Stimulated activated CD4-positive, alpha-beta T cell treated with anti-CD3 and anti-CD28 coated beads, Interleukin-2, amount 100 ng/mL, for 48 hours (primary cell): ENCODE measurements at places on chromosomes 1 and 21.
A peak's percentile ranks its signal among the peaks of the same experiment; 100 is the strongest.

- DNase-seq, result no peak
Measured at GRCh38 chr1:38919130-38919529, 22.5 kb downstream of the RHBDL2 start.

DNA sequence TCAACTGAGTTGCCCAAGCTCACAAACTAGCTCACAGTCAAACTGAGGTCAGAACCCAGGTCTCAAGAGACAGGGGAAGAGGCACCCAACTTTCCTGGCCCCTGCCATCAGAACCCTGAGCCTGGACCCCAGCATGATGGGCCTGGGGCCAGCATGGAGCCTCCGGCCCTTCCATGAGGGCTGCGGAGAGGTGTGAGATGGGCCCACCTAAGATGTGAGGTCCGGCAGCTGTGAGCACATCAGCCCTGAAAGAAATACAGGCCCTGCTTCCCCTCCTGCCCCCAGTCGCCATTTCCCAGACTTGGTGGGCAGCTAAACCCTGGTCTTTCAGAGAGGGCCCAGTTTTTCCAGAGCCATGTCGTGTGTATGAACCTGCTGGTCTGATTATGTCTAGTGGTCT is 30.6 kb downstream of the QSOX1 start:
- no peak for DNase-seq

DNA sequence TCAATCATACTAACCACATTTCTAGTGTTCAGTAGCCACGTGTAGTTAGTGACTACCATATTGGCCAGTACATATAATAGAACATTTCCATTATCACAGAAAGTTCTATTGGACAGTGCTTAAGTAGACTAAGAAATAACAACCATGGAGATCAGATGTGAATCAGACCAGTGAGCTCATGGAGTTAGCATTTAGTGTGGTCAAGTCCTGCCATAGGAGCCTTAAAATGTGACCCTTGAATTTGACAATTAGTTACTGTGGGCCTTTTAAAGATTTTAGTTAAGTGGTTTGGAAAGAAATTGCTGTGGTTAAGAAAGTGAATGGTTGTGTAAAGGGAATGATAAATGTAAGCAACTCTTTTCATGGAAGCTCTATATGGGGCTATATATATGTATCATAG is 123.4 kb downstream of the POU2F1 start:
- DNase-seq, result no peak

GRCh38 chr1:235327559-235328270 is at the start of gene ARID4B:
Gene ARID4B, minus strand, starts transcription at chr1:235328179. Its CDS starts 1,260 bp downstream, at chr1:235326919.
- peak; percentile 37 for DNase-seq

DNA sequence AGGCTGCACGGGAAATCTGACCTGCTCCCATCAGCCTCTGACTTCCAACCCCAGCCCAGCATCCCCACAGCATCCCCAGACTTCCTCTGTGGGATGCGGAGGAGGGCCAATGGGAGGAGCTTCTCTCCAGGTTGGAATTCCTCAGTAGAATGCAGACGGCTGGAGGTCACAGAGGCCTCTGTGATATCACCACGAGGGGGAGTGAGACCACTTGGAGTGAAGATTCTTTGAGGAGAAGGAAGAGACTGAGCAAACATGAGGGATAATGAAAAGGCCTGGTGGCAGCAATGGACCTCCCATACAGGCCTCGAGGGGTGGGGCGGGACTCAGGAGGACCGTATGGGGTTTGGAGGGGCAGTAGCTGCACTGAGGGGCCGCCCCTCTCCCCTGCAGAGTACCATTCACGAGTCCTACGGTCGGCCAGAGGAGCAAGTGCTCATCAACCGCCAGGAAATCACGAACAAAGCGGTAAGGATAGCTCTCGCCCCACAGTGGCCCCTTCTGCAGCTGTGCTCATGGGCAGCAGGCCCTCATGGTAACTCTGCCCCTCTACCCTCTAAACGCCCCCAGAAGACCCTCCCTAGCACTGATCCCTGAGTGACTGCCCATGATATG is at the start of gene CATSPER4:
TSS of gene CATSPER4 (plus strand) at position 230 of the 615 bp plus-strand sequence. CDS start at position 256, 26 bp downstream.
- DNase-seq, result no peak
